SW 1271 (cell line): ENCODE measurements at places on chromosomes 1 and 21.

DNA sequence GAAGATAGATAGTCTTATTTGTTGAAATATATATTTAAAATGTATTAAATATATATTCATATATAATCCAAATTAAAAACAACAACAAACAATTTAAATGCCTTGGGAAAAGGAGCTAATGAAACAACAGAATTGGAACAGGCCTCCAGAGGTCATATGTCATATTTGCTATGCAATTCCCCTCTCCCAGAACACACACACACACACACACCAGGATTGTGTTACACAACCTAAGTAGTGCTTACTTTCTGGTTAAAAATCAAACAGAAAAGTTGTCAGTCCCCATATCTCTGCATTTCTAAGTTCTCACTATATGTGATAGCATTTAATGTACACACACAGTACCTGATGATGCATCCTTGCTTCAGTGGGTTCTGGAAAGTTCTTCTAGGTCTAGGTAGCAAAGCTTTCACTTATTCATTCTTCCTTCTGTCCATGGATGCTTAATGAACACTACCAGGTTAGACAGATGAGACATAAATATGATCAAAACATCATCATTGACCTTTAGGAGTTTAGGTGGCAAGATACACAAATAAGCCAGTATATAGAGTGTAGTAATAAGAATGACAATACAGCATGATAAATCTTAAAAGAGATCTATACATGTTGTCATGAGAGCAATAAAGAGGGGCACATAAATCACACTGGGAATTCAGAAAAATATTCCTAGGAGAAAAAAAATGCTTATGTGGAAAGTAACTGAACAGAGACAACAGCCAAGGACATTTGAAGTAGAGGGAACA lies 662.8 kb downstream of the PTPRC start:
- DNase-seq, result no peak

DNA sequence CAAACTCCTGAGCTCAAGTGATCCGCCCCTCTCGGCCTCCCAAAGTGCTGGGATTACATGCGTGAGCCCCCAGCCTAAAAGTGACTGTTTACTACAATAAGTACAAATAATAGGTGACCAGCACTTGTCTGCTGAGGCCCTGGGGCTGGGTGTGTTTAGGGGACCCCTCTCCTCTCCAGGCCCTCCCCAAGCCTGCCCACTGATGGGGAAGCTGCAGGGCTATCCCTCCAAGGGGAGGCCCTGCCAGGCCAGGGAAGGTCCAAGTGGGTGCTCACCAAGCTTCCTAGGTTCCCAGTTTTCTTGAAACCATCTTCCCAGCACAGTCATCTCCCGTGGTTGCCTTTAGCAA lies 60.7 kb downstream of the H3-3A start:
- DNase-seq, result no peak

DNA sequence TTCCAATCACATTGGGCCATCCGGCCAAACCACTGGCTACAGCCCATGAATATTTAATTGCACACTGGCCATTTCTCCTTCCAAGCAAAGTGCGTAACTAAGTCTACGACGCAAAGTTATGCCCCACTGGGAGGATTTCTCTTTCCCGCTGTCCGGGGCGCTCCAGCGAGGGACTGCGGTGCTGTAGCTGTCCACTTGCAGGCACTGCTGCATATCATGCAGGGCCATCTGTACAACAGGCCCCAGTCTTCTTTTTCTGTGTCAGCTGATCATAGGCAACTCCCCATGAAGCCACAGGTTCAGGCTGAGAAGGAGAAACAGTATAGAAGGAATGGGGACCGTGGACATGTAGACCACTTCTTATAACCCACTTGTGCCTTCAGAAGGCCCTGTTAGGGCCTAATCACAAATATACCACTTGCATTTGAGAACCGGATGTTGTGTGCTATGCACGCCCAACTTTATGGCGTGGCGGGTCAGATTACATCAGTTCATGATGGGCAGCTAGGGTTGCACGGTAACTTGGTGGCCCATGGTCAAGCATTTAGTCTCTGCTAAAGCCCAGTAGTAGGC lies 58.0 kb downstream of the ADSS2 start:
- no peak for DNase-seq

DNA sequence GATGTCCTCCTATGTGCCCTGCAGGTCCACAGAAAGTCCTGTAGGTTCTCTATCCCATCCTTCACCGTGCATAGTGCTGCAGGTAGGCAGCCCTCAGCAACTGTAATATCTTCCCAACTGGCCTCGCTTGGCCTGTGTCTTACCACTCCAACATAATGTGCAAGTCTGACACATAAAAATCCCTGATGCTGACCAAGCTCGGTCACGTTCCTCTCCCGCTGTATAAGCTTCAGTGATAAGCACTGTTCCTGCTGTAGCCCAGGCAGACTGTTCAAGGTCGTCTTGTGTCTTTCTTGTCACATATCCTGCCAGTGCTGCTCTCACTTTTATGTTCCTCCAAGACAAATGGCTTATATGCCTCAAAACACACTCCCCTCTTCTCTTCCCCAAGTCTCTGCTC lies 19.4 kb upstream of the KCNE1 start:
- DNase-seq, result no peak

GRCh38 chr1:107357376-107357775 lies 216.5 kb downstream of the NTNG1 start:
- DNase-seq, result no peak

GRCh38 chr1:202085682-202086373 lies 36.9 kb upstream of the GPR37L1 start:
- no peak for DNase-seq

DNA sequence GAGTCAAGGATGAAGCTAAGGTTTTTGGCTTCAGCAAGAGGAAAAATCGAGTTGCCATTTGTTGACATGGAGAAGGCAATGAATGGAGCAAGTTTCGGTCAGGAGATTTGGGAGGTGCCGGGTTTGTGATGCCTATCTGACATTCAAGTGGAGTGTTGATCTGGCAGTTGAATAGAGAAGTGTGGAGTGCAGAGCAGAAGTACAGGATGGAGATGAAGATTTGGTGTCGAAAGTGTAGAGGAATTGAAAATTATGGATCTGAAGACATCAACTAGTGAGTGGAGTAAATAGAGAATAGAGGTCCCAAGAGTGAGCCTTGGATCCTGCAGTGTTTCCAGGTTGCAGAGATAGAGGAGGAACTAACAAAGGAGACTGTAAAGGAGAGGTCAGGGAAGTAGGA lies 25.9 kb downstream of the CITED4 start:
- no peak for DNase-seq

- no peak for DNase-seq
These were observed 87.9 kb downstream of the VAV3 start for GRCh38 chr1:107877092-107877491.

- no peak for DNase-seq
These were observed 40.4 kb downstream of the KCNJ15 start for GRCh38 chr21:38297194-38297631.

DNA sequence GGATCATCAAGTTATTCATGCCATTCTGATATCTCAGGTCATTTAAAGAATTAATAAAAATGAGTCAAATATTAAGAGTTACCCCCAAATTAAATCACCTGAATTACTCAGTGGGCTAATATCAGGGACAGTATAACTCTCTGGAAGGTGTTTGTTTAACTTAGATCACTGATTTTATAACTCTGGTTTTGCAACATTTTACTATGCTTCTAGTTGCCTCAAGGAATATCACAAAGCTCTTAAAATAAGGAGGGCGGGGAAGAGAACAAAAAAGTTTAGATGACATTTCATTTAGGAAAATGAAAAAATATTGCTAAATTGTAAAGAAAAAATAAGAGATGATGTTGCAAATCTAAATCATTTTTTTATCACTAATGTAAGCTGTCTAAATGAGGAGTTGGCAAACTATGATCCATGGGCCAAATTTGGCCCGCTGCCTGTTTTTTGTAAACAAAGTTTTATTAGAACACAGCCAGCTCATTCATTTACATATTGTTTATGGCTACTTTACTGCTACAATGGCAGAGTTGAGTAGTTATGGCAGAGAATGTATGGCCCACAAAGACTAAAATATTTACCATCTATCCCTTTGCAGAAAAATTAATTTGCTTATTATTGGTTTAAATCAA lies 31.9 kb upstream of the SLC19A2 start:
- no peak for DNase-seq

GRCh38 chr1:56968878-56969495 lies 3.2 kb upstream of the C8B start:
- DNase-seq, result no peak

GRCh38 chr1:65065524-65066418 lies 82.2 kb upstream of the AK4 start:
- DNase-seq, result no peak

DNA sequence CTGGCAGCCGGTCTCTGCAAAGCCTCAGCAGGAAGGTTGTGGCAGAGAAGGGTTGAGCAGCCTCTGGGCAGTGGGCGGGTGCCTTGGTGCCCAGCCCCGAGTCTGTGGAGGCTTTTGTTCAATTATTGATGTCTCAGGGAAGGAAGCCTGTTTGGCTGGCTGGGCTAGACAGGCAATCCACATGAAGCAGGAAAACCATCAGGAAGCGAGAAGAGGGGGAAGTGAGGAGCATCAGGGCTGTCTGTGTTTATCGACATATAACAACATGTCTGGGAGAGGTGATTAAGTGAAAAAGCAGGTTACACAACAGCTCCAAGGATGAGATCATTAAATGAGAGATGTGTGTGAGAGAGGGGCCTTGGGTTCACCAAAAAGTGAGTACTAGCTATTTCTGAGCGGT lies 105.4 kb downstream of the UBE2U start:
- no peak for DNase-seq

- DNase-seq, result no peak
These were observed 255.7 kb downstream of the OMA1 start for GRCh38 chr1:58290685-58291372.

- DNase-seq, result no peak
These were observed 10.6 kb upstream of the GIPC2 start for GRCh38 chr1:78035121-78035520.

DNA sequence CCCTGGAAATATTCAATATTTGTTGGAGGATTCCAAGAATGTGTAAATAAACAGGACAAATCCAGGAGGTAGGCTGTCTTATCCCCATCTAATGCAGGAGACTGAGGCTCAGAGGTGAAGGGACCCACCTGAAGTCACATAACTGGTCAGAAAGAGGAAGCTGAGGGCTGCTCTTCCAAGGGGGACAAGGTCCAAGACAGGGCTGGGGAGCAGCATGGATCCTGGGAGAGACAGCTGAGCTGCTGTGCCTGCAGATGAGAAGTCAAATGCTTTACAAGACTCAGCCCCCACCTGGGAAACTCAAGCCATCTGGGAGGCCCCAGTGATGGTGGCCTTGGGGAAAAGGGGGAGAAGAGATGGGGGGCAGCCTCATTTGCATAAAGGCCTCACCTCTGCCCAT lies 224.4 kb downstream of the PTPRU start:
- DNase-seq, result no peak

DNA sequence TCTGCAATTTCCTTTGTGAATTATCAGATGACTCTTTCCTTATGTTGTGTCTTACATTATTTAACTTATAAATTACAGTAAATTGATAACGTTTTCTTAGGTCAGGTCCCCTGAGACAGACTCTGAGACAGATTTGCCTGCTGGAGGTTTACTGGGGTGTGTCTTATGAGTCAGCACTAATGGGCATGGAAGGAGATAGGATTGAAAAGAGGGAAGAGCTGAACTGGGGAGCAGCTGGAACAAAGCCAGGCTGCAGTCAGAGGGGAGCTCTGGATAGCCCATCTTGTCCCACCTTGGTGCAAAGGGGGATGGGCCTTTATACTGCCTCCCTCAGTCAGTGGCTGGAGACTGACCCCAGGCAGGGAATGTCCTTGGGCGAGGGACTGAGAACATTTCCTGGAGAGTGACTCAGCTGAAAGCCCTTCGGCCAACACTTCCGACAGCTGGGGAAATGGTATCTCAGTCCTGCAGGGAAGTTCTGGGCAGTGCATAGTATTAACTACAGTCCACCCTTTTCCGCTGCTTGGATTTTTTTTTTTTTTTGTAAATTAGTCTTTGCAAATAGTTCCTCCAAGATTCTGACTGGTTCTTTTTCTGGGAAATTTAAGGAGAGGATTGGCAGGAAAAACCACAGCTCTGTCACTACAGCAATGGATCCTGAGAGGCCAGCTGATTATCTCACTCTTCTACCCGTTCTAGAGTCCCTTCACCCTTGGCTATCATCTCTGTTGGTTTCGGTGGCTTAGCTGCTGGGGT lies 39.1 kb upstream of the CDC42BPA start:
- DNase-seq, result peak; percentile 82

DNA sequence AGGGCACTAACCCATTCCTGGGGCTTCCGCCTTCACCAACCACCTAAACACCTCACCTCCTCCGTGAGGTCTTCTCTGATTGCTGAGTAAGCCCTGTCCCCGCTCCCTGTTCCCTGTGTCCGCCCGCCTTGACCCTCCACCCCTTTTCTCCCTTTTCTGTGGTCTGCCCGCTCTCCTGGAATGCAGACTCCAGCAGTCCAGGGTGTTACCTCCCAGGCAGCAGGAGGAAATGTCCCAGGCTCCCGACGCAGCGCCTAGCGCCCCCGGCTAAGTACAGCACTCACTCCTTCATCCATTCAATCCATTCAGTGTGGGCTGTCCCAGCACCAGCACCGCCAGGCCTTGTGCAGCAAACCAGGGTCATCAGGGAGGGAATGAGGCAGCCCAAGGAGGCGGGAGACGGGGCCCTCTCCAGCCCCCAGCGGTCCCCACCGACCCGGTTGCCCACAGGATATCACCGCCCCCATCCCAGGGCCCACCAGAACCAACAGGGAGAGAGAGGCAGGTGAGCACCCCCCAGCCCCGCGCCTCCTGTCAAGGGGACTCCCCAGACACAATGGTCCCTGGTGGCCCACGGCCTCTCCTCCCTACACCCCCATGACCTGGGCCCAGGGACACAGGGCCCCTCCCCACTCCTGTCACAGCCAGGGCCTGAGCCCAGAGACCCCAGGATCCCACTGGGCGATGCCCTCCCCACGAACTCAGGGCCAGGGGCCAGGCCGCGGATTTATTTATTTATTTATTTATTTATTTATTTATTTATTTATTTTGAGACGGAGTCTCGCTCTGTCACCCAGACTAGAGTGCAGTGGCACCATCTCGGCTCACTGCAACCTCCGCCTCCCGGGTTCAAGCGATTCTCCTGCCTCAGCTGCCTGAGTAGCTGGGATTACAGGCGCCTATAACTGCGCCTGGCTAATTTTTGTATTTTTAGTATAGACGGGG lies 10.2 kb downstream of the TNFRSF14 start:
- no peak for DNase-seq

DNA sequence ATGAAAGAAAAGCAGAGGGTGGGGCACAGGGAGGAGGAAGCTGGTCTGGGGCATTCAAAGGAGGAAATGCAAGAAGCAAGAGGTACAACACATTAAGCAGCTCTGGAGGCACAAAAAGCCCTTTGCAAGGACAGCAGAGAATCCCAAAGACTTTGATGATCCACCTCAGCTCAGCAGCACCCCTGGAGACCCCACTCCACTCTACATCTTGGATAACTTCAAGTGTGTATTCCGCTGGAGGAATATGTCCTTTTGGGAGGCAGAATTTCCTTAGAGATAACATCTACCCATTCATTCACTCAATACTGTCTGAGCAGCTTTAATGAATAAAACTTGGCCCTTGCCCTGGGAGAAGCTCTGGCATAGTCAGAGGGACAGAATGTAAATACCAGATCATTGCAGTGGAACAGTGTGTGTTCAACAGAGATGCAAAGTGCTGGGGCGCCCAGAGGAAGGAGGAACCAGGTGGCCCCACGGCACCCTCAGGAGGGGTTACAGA lies 599.7 kb downstream of the KIF26B start:
- no peak for DNase-seq

- no peak for DNase-seq
These were observed 71.3 kb downstream of the PIK3R3 start for GRCh38 chr1:46061146-46061545.
